ENCODE measurements at places on chromosomes 16 and 17.

- DNase-seq = no peak
Observed at GRCh38 chr17:52283872-52284271, 125.4 kb upstream of the CA10 start.

DNA sequence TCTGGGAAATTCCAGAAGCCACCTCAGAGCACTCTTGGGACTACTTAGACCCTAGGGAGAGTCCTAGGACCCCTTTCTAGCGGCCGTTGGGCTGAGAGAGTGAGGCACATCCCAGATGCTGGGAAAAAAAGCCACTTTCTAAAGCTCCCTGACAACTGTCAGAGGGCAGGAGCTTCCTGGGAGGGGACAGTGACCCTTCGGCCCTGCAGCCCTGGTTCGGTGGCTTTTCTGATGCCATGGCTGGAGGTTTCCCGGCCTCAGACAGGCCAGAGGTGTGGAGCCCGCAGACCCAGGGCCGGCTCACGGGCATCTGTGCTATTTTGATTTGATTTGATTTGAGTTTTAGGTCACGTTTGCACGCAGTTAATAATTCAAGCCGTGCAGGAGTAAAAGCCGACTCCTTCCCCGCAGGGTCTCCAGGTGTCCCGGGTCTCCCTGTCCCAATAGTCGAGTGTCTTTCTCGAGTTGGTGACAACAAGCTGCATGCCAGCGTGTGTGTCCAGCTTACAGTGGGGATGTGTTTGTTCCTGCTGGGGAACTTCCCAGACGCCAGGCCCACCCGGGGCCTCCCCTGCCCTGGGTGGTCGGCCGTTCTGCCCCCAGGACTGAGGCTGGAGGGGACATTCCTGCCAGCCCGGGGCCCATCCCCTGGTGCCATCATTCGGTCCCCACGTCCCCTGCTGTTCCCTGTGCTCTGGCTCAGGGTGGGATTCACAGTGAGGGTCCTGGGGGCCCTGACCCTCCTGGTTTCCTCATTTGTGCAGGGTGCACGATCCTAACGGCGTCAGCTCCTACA is 1.0 kb upstream of the CBFA2T3 start:
- no peak for DNase-seq

DNA sequence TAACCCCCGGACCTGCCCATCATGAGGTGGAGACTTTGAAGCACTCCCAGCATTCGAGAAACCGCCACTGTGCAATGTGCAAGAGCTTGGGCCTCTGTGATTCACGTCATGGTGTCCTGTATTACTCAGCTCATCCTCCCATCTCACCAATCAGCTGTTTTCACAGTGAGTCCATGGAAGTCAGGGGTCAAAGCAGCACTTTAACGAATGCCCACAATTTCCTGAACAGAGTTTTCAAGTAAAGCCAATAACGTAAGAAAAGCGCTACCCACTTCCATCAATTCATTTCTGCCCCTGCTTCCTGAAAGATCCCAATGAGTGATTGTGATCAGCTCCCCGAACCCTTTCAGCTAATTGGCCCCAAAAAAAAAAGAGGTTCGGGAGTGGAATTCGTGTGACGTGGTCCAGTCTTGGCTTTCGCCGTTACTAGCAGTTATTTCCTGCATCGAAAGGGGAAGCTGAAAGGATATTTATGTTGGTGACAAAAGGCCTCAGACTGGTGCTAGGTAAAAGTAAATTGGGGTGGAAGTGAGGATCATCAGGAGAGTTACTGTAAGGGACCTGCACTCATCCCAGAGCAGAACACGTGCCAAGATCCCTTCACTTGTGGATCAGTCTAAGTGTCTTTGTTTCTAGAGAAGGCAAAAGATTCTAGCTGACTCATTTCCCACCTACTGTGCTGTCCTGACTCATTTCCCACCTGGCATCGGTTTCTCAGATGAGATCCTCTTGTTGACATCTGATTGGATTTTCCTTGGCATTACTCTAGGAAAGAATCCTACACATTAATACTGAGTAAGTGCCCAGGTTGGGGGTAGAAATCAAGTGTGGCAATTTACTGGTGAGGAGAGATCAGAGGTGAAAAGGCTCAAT is 136.7 kb upstream of the NUDT7 start:
- DNase-seq = no peak

DNA sequence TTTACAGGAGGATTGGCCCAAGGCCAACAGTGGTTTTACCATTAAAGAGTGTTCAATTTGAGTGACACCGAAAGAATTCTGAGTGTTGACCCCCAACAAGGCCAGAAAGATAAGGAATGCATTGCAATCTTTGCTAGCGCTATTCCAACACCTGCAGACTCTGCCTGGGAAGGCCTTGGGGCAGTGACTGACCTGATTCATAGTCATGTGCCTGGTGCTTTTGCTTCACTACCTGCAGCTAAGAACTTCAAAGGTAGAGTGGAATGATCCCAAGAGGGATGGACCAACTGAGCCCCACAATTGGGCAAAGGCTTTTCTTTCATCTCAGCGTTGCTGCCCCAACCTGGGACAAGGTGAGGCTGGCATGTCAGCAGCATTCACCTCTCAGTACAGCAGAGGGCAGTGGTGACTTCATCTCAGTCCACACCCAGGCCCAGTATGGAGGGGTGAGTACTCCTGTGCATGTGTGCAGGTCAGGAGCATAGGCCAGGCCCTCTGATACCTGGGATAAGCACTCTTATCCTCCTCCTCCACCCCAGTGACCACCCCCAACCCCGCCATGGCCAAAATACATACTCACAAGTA is 149.6 kb upstream of the GNAO1 start:
- DNase-seq = peak; percentile 39

DNA sequence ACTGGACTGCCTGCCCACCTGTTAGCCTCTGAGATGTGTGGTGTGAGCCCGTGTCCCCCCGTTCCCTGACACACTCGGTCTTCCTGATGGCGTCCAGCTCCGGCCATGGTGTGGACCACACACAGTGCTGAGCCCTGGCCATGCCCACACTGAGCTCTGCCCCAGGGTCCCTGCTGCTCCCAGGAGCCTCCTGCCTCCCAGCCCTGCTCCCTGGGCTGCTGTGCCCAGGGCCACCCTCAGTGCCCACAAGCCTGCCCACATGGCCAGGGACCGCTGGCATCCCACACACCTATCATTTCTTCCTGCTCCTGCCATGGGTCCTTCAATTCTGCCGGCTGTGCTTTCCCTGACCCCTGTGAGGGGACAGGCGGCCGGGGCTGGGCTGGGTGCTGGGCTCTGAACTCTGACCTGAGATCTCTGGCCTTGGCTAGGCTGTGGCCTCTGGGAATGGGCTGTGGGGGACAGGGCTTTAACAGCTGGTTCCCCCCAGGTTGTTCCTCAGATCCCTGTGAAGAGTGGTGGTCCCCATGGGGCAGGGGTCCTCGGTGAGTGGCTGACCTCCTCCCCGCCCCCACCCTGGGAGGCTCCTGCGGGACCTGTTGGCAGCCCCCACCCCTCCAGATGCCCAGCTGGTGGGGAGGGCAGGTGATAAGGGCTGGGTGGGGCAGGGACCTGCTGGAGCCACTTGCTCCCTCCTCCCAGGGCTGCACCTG is 4.0 kb downstream of the CEMP1 start:
- DNase-seq = no peak

DNA sequence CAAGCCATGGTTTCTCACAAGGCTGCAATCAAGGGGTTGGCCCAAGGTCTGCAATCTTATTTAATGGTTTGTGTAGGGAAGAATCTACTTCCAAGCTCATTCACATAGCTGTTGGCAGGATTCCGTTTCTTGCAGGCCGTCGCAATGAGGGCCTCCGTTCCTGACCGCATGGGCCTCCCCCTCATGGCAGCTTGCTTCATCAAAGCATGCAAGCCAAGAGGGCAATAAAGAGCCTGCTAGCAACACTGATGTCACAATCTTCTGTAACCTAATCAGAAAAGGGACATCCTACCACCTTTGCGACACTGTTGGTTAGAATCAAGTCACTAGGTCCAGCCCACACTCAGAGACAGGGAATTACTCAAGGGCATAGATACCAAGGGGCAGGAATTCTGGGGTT is 95.5 kb downstream of the CCT6B start:
- DNase-seq = no peak

- no peak for DNase-seq
Observed at GRCh38 chr16:70407811-70408274, 31.1 kb downstream of the ST3GAL2 start.

DNA sequence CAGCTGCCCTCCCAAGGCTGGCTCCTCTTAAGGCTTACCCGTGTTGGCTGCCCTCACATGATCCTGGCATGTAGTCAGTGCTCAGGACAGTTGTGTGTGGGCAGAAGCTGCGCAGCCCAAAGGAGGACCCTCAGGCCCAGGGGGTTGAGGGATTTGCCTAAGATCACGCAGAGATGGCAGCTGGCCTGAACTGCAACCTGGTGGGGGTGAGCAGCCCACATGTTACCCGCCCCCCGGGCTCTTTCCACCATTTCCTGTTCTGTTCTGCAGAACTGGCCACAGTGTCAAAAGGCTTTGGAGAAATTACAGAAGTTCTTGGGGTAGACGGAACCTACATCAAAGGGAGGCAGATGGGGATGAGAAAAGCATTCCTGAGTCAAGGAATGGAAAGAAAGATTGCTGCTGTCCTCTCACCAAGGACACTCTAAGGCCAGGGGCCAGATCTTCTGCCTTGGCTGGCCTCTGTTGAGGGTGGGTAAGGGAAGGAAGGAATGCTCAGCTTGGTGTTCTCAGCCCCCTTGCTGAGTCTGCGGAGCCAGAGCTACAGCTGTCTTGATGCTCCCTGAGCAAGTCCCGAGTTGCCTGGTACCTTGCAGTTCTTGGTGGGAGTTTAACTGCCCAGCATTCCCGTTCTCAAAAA is 53.0 kb downstream of the EPN2 start:
- DNase-seq = no peak

- DNase-seq = no peak
Observed at GRCh38 chr16:14003074-14003570, 68.0 kb upstream of the MRTFB start.

GRCh38 chr16:50863644-50864144 is 121.8 kb downstream of the CYLD start:
- no peak for DNase-seq

- peak; percentile 86 for DNase-seq
Observed at GRCh38 chr17:31858642-31859486, at the start of gene COPRS. Gene COPRS, minus strand, starts transcription at chr17:31859244. Its CDS starts 45 bp downstream, at chr17:31859199.

- DNase-seq = no peak
Observed at GRCh38 chr17:30200106-30200505, 35.4 kb downstream of the SLC6A4 start.

GRCh38 chr16:15961060-15961511 is 11.7 kb downstream of the ABCC1 start:
- DNase-seq = peak; percentile 67

- no peak for DNase-seq
Observed at GRCh38 chr16:55846598-55847346, 13.9 kb upstream of the CES1 start.

DNA sequence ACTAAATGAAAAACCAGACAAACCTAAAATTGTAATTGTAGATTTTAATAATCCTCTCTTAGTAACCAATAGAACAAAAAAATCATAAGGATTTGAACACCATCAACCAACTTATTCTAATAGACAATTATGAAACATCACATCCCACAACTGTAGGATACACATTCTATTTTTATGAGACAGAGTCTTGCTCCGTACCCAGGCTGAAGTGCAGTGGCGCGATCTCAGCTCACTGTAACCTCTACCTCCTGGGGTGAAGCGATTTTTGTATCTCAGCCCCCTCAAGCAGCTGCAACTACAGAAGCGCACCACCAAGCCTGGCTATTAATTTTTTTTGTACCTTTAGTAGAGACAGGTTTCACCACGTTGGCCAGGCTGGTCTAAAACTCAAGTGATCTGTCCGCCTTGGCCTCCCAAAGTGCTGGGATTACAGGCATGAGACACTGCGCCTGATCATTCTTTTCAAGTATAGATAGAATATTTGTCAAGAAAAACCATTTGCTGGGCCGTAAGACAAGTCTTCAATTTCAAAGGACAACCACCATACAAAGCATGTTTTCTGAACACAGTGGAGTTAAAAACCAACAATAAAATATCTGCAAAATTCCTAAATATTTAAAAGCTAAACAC is 49.8 kb downstream of the CREBBP start:
- no peak for DNase-seq

GRCh38 chr17:21371511-21372081 is 4.6 kb upstream of the KCNJ12 start:
- DNase-seq = no peak
